GM23248 (cell line): ENCODE measurements at places on chromosomes 13 and 19. TPM values are rescaled to one million over a fixed set of nuclear protein-coding genes. Genes with fewer than 3 reads are reported as not detected.

FKBP8 gene
- total RNA-seq = 419 and 466 TPM in 2 replicates

PLPPR3 gene
- 0.32 TPM in 1 of 2 replicates, not detected in the other for total RNA-seq

CDC42EP5 gene
- 39.6 and 51.7 TPM in 2 replicates for total RNA-seq

DNA sequence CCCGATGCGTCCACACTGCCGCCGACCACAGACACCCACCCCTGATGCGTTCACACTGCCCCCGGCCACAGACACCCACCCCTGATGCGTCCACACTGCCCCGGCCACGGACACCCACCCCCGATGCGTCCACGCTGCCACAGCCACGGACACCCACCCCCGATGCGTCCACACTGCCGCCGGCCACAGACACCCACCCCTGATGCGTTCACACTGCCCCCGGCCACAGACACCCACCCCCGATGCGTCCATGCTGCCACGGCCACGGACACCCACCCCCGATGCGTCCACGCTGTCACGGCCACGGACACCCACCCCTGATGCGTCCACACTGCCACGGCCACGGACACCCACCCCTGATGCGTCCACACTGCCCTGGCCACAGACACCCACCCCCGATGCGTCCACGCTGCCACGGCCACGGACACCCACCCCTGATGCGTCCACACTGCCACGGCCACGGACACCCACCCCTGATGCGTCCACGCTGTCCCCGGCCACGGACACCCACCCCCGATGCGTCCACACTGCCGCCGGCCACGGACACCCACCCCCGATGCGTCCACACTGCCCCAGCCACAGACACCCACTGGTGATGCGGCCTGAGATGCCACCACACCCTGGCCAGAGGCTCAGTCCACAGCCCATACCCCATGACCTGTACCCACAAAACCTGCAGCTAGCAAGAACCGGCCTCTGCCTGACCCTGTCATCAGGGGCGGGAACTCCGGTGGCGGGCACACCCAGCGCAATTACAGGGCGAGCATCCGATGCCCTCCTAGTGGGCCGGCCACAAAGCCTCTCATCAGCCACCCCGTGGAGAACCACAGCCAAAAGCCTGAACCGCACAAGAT, 28.4 kb downstream of the RASA3 start:
- no peaks in the 10 kb centered on the region for H3K36me3 ChIP-seq
- no peak for DNase-seq
- H3K27ac ChIP-seq = no peak overlapping the region
- H3K27me3 ChIP-seq = no peaks in the 10 kb centered on the region
- peaks cover 15% of the 10 kb centered on the region for H3K4me1 ChIP-seq

DNA sequence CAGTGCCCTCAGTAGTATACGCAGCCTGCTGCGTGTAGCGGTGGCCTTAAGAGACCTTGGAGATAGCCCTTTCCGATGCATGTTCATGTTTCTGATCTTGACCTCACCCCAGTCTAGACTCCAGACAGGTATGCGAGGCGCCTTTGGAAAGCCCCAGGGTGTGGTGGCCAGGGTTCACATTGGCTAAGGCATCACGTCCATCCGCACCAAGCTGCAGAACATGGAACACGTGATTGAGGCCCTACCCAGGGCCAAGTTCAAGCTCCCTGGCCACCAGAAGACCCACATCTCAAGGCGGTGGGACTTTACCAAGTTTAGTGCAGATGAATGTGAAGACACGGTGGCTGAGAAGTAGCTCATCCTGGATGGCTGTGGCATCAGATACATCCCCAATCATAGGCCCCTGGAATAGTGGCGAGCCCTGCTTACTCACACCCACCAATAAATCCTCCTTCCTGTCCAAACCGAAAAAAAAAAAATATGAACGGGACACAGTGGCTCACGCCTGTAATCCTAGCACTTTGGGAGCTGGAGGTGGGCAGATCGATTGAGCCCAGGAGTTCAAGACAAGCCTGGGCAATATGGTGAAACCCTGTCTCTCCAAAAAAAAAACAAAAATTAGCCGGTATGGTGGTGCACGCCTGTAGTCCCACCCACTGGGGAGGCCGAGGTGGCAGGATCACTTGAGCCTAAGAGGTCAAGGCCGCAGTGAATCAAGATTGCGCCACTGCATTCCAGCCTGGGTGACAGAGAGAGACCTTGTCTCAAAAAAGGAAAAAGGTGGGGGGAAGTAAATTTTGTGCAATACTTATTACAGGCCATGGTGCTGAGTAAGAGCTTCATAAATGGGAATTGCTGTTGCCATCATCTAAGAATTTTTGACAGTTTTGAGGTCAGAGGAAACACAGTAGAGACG, 12.4 kb upstream of the CBLC start:
- no peaks in the 10 kb centered on the region for H3K36me3 ChIP-seq
- peaks cover 6% of the 10 kb centered on the region for H3K4me1 ChIP-seq
- no peak overlapping the region for H3K4me3 ChIP-seq
- DNase-seq = peak; percentile 54

GRCh38 chr19:6470173-6470572, 6.1 kb downstream of the CRB3 start:
- no peaks in the 10 kb centered on the region for H3K36me3 ChIP-seq
- H3K27ac ChIP-seq = no peak overlapping the region
- peaks cover 22% of the 10 kb centered on the region for H3K27me3 ChIP-seq
- H3K4me3 ChIP-seq = no peak overlapping the region
- H3K4me1 ChIP-seq = no peaks in the 10 kb centered on the region

GRCh38 chr13:71879129-71879535, 12.1 kb upstream of the DACH1 start:
- H3K27ac ChIP-seq = no peak overlapping the region
- H3K36me3 ChIP-seq = no peaks in the 10 kb centered on the region
- H3K4me3 ChIP-seq = no peak overlapping the region
- no peaks in the 10 kb centered on the region for H3K27me3 ChIP-seq

DNA sequence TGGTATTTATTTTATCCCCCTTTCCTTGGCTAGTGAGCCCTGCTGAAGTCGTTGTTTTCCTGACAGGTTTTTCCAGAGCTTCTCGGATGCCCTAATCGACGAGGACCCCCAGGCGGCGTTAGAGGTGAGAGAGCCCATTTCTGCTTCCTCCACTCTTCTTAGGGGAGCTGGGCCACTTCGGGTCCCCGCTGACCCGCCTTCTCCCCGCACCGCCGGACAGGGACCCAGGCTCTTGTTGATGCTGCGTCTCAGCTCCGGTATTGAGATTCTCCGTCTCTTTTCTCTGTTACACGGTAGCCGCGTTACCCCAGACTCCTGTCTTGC, 306 bp downstream of the SUGT1 start:
- no peak for DNase-seq
- H3K4me1 ChIP-seq = peaks cover 41% of the 10 kb centered on the region
- H3K27ac ChIP-seq = peak overlapping the region; percentile 96

- H3K4me1 ChIP-seq = no peaks in the 10 kb centered on the region
- no peak for DNase-seq
- no peak overlapping the region for H3K27ac ChIP-seq
- no peak overlapping the region for H3K4me3 ChIP-seq
- H3K36me3 ChIP-seq = no peaks in the 10 kb centered on the region
Observed at GRCh38 chr19:33569821-33570220, 48.2 kb upstream of the PEPD start.

DNA sequence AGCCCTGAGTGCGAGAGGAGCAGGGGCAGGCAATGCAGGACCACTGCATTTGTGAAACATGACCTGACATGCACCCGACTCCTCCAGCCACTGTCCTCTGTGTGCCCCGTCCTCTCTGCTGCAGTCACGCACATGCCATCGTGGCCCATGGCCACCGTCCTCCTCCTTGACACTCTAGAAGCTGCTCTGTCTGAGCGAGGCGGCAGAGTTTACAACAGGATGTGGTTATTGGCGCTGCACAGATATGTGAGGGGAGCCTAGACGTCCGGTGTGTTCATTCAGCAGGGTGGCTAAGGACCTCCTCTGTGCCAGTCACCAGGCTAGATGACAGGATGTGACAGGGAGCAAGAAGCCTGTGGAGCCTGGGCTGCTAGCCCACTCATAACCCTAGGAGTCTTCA, 277.8 kb downstream of the FOXO1 start:
- no peaks in the 10 kb centered on the region for H3K36me3 ChIP-seq
- H3K27me3 ChIP-seq = no peaks in the 10 kb centered on the region; the same call in 1 of the 2 replicates
- no peak for DNase-seq
- H3K4me1 ChIP-seq = no peaks in the 10 kb centered on the region
- H3K4me3 ChIP-seq = no peak overlapping the region

- no peaks in the 10 kb centered on the region for H3K27me3 ChIP-seq
- H3K27ac ChIP-seq = peak overlapping the region; percentile 89
Observed at GRCh38 chr13:31947105-31947504, 84.5 kb upstream of the FRY start.

DNA sequence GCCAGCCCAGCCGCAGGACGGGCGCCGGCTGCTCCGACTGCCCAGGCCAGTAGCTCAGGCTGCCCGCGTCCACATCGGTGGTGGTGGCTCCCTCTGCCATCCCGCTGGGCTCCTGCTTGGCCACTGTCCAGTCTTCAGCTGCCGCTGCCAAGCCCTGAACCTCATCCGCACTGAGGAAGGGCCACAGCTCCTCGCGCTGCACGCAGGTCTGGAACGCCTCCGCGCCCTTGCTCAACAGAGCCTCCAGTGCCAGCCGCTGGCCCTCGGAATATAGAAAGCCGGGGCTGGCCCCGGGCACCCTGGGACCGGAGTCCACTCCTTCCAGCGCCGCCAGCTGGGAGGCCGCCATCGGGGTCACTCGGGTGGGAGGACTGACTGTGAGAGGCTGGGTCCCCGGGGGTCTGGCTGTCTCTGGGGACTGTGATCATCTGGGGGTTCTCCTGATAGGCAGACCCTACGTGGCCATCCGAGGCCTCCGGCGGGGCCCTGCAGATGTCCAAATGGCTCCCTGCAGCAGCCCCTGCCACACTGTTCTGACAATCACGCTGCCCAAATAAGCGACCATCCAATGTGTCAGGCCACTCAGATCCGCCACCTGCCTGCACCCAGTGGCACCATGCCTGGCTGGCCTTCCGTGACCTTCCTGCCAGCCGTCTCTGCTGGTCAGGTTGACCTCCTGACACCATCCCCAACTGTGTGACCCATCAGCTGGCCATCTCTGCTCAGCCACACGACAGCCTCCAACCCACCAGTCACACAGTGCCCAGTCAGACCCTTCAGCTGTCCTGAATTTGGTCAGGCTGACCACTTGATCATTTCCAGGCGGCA, 1.6 kb downstream of the FAM83E start:
- no peaks in the 10 kb centered on the region for H3K27me3 ChIP-seq
- H3K4me3 ChIP-seq = no peak overlapping the region
- peaks cover 14% of the 10 kb centered on the region for H3K4me1 ChIP-seq
- H3K27ac ChIP-seq = no peak overlapping the region
- peaks cover 21% of the 10 kb centered on the region for H3K36me3 ChIP-seq
- no peak for DNase-seq

DNA sequence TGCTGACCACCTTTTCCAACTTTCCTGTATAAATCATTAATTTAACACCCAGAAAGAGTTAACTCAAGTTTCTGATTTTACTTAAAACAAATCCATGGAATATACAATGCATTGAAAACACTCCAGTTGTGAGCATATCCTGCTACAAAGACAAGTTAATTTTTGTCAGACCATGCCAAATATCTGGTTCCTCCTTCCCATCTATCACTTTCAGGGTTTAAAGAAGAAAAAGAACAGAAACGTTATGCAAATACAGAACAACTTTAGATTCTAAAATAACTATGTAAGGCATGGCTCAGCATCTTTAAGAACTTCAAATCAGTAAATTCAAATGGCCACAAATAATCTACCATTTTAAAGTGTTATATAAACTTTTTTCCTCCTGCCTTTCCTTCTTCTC, 14.9 kb downstream of the MRPS31 start:
- DNase-seq = no peak
- no peaks in the 10 kb centered on the region for H3K27me3 ChIP-seq
- no peak overlapping the region for H3K4me3 ChIP-seq
- no peak overlapping the region for H3K27ac ChIP-seq
- no peaks in the 10 kb centered on the region for H3K4me1 ChIP-seq
- peaks cover 24% of the 10 kb centered on the region; the same call in 1 of the 2 replicates for H3K36me3 ChIP-seq

DNA sequence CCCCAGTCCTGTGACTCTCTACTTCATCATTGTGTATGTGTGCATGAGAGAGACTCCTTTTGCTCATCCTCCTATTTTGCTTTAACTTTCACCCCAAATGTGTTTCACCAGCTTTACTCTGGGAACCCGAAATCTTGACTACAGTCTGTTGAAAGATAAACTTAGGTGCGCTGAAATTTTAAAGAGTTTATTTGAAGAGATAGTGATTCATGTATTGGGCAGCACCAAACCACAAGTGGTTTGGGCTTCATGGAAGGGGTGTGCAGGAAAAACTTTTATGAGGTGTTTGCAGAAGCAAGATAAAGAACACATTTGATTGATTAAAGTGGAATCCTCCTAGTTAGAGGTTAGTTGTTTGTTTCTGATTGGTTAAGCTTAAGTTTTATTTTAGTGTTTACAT, 50.8 kb upstream of the RFC3 start:
- no peaks in the 10 kb centered on the region for H3K27me3 ChIP-seq
- H3K4me3 ChIP-seq = no peak overlapping the region
- H3K4me1 ChIP-seq = 0 out of 2 replicates have a peak, but pooled peaks cover 8% of the 10 kb centered on the region
- no peaks in the 10 kb centered on the region for H3K36me3 ChIP-seq
- DNase-seq = no peak

DNA sequence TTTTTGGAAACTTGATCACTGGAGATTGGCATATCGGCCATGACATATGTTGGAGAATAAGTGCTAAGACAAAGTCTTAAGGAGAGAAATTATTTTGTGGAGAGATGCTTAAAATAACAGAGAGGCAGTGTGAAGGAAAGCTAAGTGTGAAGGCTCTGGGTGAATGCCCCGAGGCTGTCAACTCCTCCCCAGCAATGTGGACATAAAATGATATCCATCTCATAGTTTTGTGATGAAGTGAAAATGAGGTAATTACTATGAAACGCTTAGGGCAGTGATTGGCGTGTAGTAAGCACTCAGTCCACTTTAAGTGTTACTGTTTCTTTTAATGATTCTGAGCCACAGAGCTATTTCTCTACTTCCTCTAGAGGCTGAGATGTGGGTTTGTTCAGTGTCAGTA, 195.8 kb upstream of the KLF12 start:
- no peaks in the 10 kb centered on the region for H3K36me3 ChIP-seq
- H3K4me3 ChIP-seq = no peak overlapping the region
- no peak for DNase-seq
- H3K27me3 ChIP-seq = no peaks in the 10 kb centered on the region

- H3K36me3 ChIP-seq = no peaks in the 10 kb centered on the region
- peak; percentile 5 for DNase-seq
- no peak overlapping the region for H3K27ac ChIP-seq
- peaks cover 12% of the 10 kb centered on the region for H3K4me1 ChIP-seq
Observed at GRCh38 chr13:40220299-40220935, 446.0 kb downstream of the FOXO1 start.
